Motor neuron (in vitro differentiated cells): ENCODE measurements at places on chromosomes 16 and 17. TPM values are rescaled to one million over a fixed set of nuclear protein-coding genes. Genes with fewer than 3 reads are reported as not detected.

Gene PRAC2
- not detected in 2 replicates for total RNA-seq

Gene WNT3
- 2.3 and 3.0 TPM in 2 replicates for total RNA-seq

Gene PYDC1
- total RNA-seq: not detected in 2 replicates

Gene SLC12A3
- total RNA-seq: 0.05 and 0.09 TPM in 2 replicates

Gene MT1E
- total RNA-seq: 0.67 and 1.6 TPM in 2 replicates

Gene ENPP7
- total RNA-seq: 0.26 TPM in 1 of 2 replicates, not detected in the other

DNA sequence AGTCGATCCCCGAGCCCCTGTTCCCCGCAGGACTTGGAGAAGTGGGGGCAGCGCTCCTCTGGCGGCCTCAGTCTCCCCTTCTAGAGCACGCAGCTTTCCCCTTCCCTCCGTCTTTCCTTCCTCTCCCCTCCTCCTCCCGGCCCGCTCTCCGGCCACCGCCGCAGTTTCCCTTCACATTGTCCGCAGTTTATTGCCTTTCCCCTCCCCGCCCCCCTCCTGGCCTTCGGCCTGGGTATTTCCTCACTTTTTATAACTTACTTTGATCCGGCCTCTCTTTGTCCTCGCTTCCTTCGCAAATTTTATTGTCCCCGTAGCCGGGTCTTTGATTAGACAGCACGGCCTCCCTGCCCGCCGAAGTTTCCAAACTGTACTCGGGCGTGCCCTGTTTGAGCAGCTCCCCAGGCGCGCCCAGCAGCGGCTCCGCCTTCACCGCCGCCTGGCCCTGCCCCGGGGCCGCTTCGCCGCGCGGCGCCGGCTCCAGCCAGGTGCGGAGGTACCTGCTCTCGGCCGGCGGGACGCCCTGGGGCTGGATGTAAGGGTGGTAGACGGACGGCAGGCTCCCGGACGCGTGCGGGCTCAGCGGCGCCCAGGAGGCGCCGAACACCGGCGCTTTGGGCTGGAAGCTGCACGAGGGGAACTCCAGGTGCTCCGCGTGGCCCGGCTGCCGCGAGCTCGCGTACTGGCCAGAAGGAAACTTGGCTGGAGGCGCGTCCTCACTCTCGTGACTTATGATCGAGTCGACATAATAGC is 488 bp downstream of the HOXB9 start:
- peak; percentile 0 for ATAC-seq

DNA sequence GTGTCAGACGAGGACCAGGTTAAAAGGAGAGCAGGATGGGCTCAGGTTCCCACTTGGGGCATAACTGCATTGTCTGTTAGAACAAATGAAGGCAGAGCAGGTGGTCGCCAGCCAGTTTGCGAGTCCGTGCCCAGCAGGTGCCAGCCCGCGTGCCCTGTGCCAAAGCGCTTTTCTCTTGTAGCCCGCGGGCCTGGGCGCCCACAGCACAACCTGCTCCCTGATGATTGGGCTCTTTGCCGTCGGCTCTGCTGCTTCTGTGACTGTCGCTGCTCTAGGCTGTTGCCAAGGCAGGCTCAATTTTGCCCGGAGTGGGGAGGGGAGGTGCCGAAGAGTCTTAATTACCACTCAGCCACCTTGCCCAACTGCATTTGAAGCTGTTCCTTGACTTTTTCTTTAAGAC is 21.1 kb downstream of the KNOP1 start:
- ATAC-seq: peak; percentile 16

DNA sequence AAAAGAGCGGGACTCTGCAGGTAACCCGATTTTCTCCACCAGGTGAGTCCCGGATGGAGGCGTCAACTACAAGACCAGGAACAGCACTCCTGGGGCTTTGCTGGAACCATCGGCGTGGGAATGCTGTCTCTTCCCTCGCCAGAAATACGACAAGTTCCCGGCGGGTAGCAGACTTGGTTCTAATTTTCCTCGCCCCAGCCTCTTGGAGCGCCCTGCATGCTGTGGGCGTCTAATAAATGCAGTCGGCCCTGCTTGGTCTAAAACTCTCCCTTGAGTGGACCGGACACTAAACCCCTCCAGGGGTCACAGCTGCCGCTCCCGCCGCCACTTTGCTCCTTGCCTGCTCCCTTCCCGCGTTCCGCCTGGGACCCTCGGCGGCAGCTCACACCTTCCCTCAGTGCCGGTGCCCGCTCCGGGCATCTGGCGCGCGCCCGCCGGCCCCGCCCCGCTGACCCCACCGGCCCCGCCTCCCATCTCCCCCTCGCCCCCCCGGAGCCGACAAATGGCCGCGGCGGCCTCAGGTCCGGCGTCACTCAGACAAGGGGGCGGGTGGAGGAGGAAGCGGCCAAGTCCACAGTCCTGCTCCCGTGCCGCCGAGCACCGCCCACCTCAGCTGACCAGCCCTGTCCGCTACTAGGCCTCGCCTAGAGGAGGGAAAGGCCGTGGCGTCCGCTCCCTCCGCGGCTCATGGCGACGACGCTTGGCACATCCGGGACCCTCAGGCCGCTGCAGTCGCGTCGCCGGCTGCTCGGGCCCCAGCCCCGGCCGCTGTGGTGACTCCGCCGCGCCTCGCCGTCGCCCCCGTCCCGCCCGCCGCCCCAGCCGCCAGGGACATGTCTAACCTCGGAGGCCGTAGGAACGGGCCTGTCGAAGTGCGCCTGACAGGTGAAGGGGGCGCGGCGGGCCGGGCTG is 65.8 kb downstream of the KPNA2 start:
- ATAC-seq: peak; percentile 99

DNA sequence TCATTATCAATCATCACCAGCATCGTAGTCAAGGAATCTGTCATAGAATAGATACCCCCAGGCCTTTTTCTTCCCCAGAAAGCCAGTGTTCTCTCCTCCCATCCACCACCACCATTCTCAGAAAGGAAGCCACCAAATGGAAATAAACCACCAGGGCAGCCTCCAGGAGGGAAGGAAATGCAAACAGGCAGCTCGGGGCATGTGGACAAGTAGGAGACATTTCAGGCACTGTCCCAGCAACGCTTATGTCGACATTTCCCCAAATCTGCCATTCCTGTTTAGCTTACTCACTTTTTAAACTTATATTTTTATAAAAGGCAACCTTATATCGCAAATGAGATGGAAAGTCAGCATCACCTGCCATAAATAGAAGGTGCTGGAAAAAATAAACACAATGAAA is 15.8 kb downstream of the EMP2 start:
- ATAC-seq: no peak

GRCh38 chr16:9053006-9053601 is 38.3 kb upstream of the HAPSTR1 start:
- peak; percentile 46 for ATAC-seq

- ATAC-seq: no peak
Measured at GRCh38 chr17:75006653-75007052, 5.8 kb upstream of the MRPL58 start.

- ATAC-seq: no peak
Measured at GRCh38 chr16:57735755-57736418, at the start of gene KATNB1. TSS of gene KATNB1 (plus strand) at chr16:57735770. CDS start at chr16:57737244, 1,474 bp downstream.
